ENCODE measurements at places on chromosomes 4 and X.

DNA sequence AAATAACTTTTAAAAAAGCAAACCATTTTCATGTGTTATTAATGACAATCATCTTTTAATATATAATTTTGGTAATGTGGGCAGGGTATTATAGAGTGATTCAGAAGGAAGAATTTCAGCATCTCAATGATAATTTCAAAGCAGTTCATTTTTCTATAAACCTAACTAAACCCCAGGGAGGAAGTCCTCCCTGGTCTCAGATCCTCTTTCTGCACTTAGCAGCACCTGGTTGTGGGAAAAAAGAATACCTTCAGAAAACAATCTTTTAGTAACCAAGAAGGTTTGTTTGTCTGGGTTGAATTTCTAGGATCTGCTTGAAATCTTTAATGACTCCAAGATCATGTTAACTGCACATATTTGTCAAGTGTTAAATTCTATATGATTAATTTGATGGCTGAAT, 29.9 kb downstream of the DKK2 start:
- H3K36me3 ChIP-seq, result no peaks in the 10 kb centered on the region
- no peaks in the 10 kb centered on the region for H3K4me1 ChIP-seq
- no peak for DNase-seq
- no peak overlapping the region for H3K4me3 ChIP-seq
- no peaks in the 10 kb centered on the region for H3K27me3 ChIP-seq

GRCh38 chrX:141214196-141214595, 28.1 kb downstream of the SPANXC start:
- no peaks in the 10 kb centered on the region for H3K36me3 ChIP-seq
- H3K4me1 ChIP-seq, result no peaks in the 10 kb centered on the region
- no peak overlapping the region for H3K4me3 ChIP-seq
- H3K27ac ChIP-seq, result no peak overlapping the region
- H3K27me3 ChIP-seq, result no peaks in the 10 kb centered on the region

GRCh38 chr4:54543088-54543795, 114.5 kb upstream of the KIT start:
- H3K4me3 ChIP-seq, result no peak overlapping the region
- no peak for DNase-seq
- H3K27ac ChIP-seq, result no peak overlapping the region
- H3K27me3 ChIP-seq, result peaks cover 9% of the 10 kb centered on the region
- no peaks in the 10 kb centered on the region for H3K4me1 ChIP-seq

- no peak for DNase-seq
- no peaks in the 10 kb centered on the region for H3K4me1 ChIP-seq
- H3K27me3 ChIP-seq, result no peaks in the 10 kb centered on the region
- no peaks in the 10 kb centered on the region for H3K36me3 ChIP-seq
- H3K4me3 ChIP-seq, result no peak overlapping the region
Observed at GRCh38 chr4:146550161-146550560, 28.4 kb upstream of the SLC10A7 start.

- H3K4me3 ChIP-seq, result no peak overlapping the region
- H3K27me3 ChIP-seq, result no peaks in the 10 kb centered on the region
- no peak overlapping the region for H3K27ac ChIP-seq
- H3K4me1 ChIP-seq, result no peaks in the 10 kb centered on the region
- DNase-seq, result no peak
Observed at GRCh38 chr4:118801895-118802575, 33.9 kb downstream of the SEC24D start.

DNA sequence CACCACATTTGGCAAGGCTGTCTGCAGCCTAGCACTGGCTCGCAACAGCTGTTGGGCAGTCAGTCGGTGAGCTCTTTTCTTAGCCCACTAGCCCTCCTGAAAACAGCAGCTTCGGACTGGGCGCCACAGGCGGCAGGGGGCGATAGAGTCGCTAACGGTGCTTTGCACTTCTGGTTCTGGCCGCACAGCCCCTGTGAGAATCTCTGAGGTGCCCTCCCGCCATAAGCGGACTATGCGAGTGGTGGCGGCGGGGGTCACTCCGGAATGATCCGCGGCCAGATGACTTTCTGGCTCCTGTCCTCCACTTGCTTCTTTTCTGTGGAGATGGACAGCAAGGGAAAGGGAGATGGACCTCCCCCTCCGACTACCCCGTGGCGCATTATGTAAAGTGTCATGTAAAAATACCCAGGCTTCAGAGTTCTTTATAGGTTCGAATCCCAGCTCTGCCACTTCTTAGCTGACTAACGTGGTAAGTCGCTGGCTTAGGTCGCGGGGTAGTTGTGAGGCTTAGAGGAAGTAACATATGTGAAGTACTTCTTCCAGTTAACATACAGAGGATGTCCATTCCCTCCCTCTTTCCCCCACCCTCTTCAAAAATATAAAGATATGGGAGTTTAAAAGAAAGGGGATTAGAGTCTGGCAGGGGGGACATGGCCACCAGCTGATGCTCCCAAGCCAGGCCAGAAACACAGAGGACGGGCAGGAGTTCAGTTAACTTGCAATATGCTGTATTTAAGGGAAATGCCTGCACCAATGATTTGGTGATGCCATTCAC, 11.0 kb downstream of the ARHGAP36 start:
- no peak overlapping the region for H3K4me3 ChIP-seq
- peaks cover 46% of the 10 kb centered on the region for H3K27me3 ChIP-seq
- DNase-seq, result no peak
- no peaks in the 10 kb centered on the region for H3K4me1 ChIP-seq

DNA sequence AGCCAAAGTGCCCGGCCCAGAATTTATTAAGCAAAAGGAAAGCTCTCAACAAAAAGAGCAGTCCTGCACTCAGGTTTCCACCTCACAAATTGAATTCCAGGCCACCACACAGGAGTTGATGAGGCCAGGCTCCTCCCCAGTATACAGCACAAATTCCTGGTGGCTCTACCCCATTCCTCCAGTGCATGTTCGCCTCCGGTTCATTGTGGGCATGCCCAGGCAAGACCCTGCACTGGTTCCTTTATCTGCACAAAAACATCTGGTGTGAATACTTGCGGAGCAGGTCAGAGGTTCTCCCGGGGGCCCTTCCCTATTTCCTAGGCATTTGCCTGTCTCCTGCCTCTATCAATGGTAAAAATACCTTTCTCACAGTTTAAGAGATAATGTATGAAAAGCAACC, 195.2 kb upstream of the ANXA10 start:
- no peak overlapping the region for H3K4me3 ChIP-seq
- no peak overlapping the region for H3K27ac ChIP-seq
- H3K27me3 ChIP-seq, result no peaks in the 10 kb centered on the region
- no peaks in the 10 kb centered on the region for H3K36me3 ChIP-seq
- H3K4me1 ChIP-seq, result no peaks in the 10 kb centered on the region

- H3K36me3 ChIP-seq, result no peaks in the 10 kb centered on the region
- no peaks in the 10 kb centered on the region for H3K4me1 ChIP-seq
- H3K4me3 ChIP-seq, result no peak overlapping the region
- H3K27me3 ChIP-seq, result no peaks in the 10 kb centered on the region
- H3K27ac ChIP-seq, result no peak overlapping the region
Observed at GRCh38 chr4:168942985-168943384, 67.1 kb downstream of the CBR4 start.

DNA sequence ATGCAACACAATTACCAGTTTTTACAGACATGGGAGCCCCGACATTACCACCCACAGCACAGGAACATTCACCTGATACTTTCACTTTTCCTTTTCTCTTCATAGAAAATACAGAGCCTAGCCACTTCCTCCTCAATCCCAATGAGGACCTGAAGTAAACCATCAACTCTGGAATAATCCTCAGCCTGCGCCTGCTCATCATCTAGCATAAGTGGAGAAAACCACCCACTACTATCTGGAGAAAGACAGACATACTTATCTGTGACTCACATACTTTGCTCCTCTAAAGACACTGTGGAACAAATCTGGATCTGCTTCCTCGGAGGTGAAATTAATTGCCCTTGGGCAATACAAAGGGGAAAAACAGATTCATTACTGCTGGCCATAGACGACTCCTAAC, 47.8 kb downstream of the ZCCHC13 start:
- H3K4me1 ChIP-seq, result peaks cover 9% of the 10 kb centered on the region
- H3K27me3 ChIP-seq, result no peaks in the 10 kb centered on the region
- peak overlapping the region; percentile 76 for H3K27ac ChIP-seq
- no peaks in the 10 kb centered on the region for H3K36me3 ChIP-seq

- DNase-seq, result no peak
- H3K27ac ChIP-seq, result no peak overlapping the region
- H3K36me3 ChIP-seq, result no peaks in the 10 kb centered on the region
- no peaks in the 10 kb centered on the region for H3K4me1 ChIP-seq
- H3K4me3 ChIP-seq, result no peak overlapping the region
Observed at GRCh38 chrX:104307341-104307740, 52.6 kb upstream of the ESX1 start.

- no peak overlapping the region for H3K4me3 ChIP-seq
- no peak overlapping the region for H3K27ac ChIP-seq
- H3K36me3 ChIP-seq, result no peaks in the 10 kb centered on the region
- DNase-seq, result no peak
- H3K4me1 ChIP-seq, result no peaks in the 10 kb centered on the region
Observed at GRCh38 chr4:143375326-143376073, 38.8 kb downstream of the GAB1 start.

DNA sequence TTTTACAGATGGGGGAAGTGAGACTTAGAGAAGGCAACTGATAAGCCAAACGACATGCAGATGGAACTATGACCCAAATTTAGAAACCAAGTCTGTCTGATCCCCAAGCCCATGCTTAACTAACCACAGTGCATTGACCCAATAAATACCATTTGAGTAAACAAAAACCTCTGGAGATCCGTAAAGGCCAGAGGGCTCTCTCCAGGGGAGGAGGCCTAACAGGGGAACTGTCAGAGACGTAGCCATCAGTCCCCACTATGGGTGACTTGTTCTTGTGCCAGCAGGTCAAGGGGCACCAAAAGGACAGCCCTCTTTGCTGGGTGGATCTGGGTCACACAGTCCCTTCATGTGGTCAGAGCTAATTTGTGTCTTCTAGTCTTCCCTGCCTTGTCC, 420.2 kb downstream of the BCOR start:
- no peak overlapping the region for H3K27ac ChIP-seq
- H3K27me3 ChIP-seq, result no peaks in the 10 kb centered on the region
- no peaks in the 10 kb centered on the region for H3K36me3 ChIP-seq
- no peak for DNase-seq
- H3K4me3 ChIP-seq, result no peak overlapping the region
- no peaks in the 10 kb centered on the region for H3K4me1 ChIP-seq

DNA sequence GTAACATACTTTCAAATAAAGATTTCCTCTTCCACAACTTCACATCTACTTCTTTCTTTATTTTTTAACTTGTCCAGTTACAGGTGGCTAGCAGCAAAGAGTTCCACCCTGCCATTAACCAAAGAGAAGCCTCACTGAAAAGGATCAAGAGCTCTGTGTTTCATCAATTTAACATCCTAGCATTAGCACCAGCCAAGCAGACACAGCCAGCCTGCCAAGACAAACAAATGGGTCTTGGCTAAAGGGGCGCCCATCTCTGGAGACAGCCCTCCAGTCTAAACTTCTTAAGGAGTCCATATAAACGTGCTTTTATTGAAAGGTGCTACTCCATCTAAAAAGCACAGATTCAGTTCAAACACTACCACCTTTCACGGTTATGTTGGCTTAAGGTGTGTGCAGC, 105.3 kb downstream of the ADAMTS3 start:
- no peaks in the 10 kb centered on the region for H3K27me3 ChIP-seq
- DNase-seq, result no peak
- no peaks in the 10 kb centered on the region for H3K36me3 ChIP-seq
- H3K4me1 ChIP-seq, result no peaks in the 10 kb centered on the region
- no peak overlapping the region for H3K27ac ChIP-seq
- no peak overlapping the region for H3K4me3 ChIP-seq

DNA sequence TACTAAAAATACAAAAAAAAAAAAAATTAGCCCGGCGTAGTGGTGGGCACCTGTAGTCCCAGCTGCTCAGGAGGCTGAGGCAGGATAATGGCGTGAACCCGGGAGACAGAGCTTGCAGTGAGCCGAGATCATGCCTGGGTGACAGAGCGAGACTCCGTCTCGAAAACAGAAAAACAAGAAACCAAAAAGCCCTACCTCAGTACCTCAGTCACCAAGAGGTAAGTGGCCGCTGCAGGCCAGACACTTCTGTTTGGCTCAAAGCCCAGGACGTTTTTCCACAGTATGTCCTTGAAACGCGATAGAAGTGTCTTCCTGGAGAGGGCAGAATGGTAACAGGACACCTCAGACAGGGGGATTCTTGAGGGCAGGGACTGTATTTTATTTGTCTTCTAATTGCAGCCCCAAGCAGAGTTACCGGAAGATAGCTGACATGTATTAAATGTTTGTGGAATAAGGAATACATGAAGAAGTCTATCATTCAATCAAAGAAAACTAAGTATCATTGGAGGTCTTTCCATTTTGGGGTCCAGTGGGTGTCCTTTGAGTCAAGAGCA, 63.6 kb downstream of the CLNK start:
- H3K27ac ChIP-seq, result no peak overlapping the region
- no peaks in the 10 kb centered on the region for H3K36me3 ChIP-seq
- DNase-seq, result no peak
- H3K4me3 ChIP-seq, result no peak overlapping the region

- no peak overlapping the region for H3K4me3 ChIP-seq
- no peak overlapping the region for H3K27ac ChIP-seq
- no peak for DNase-seq
- peaks cover 22% of the 10 kb centered on the region for H3K4me1 ChIP-seq
- H3K36me3 ChIP-seq, result peaks cover 13% of the 10 kb centered on the region
Observed at GRCh38 chrX:39848243-39848642, 249.5 kb downstream of the BCOR start.

GRCh38 chrX:19446397-19446796, 68.9 kb downstream of the MAP3K15 start:
- DNase-seq, result no peak
- no peak overlapping the region for H3K27ac ChIP-seq
- H3K36me3 ChIP-seq, result no peaks in the 10 kb centered on the region

GRCh38 chr4:183873409-183874185, 31.5 kb upstream of the STOX2 start:
- H3K36me3 ChIP-seq, result no peaks in the 10 kb centered on the region
- H3K4me1 ChIP-seq, result no peaks in the 10 kb centered on the region
- no peak overlapping the region for H3K27ac ChIP-seq
- peaks cover 7% of the 10 kb centered on the region for H3K27me3 ChIP-seq

DNA sequence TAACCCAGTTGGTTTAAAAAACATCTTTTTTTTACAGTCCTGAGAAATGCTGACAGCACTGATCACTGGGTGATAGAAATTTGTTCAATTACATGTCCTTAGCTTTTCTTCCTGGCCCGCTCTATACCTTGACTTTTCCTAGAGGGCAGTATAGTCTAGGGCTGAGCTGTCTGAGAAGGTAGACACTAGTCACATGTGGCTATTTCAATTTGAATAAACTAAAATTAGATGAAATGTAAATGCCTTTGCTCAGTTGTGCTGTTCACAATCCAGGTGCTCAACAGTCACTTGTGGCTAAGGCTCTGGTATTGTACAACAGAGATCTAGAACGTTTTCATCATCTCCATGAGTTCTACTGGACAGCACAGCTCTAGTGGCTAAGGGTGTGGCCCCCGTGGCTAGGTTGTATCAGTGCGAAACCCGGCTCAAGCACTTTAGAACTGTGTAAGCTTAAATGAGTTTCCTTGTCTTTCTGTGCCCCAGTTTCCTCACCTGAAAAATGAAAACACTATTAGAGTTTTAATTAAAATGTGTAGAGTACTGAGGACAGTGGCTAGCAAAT, 111.6 kb upstream of the WDR17 start:
- no peaks in the 10 kb centered on the region for H3K4me1 ChIP-seq
- H3K27ac ChIP-seq, result no peak overlapping the region
- peaks cover 4% of the 10 kb centered on the region for H3K27me3 ChIP-seq

GRCh38 chrX:108734426-108734825, 1.9 kb downstream of the IRS4 start:
- H3K27me3 ChIP-seq, result peaks cover 55% of the 10 kb centered on the region
- H3K4me3 ChIP-seq, result no peak overlapping the region
- no peak for DNase-seq
- H3K4me1 ChIP-seq, result no peaks in the 10 kb centered on the region

- DNase-seq, result no peak
- H3K4me3 ChIP-seq, result no peak overlapping the region
- H3K27ac ChIP-seq, result no peak overlapping the region
- no peaks in the 10 kb centered on the region for H3K36me3 ChIP-seq
- no peaks in the 10 kb centered on the region for H3K27me3 ChIP-seq
Observed at GRCh38 chrX:96563646-96564045, 121.0 kb upstream of the DIAPH2 start.
